Left hindlimb (tissue), 1 donor: ENCODE measurements at places on chromosomes 3 and 15.

DNA sequence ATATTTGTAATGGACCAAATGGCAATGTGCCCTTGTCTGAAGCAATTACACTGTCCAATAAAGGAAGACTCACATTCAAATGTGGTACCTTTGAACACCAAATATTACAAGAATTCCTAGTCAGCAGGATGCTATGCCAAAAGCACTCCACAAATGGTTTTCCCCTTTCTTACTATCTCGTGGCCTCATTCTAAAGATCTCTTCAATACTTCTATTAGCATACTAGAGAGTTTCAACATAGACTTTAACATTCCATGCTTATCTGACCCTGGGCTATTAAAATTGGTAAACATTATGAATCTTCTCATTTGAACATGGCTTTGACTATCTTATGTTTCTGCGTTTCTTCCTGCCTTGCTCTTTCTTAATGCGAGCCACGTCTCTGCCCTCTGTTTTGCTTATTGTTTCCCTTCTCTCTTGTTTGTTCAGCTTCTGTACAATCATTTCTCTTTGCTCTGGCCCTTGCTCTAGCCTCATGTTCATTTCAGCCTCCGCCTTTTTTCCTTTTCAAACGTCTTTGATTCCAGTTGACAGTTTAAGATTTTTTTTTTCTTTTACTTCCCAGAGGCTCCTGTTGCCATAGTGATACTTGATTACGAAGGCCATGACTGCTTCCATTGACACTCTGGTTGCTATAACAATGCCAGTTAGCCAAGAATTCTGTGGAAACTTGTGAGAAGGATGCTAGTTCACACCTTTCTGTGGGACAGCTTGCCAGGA is 49.5 kb upstream of the SLC9A9 start:
- DNase-seq, result no peak

DNA sequence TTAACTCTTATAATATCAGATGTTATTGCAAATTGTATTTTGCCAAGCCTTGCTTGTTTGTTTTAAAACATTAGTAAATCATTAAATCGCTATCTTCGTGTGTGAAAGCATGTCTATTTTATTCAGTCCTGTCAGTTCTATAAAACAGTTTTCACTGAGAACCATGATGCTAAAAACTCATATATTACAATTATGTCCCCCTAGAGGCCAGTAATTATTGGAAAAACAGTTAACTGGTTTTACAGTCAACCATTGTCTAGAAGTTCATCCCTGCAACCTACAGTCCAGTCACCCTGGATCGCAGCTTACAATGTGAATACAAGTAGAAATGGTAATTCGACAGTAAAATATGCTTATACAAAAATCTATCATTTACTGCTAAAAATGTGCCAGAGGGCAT is 311.5 kb upstream of the ROBO2 start:
- no peak for DNase-seq

DNA sequence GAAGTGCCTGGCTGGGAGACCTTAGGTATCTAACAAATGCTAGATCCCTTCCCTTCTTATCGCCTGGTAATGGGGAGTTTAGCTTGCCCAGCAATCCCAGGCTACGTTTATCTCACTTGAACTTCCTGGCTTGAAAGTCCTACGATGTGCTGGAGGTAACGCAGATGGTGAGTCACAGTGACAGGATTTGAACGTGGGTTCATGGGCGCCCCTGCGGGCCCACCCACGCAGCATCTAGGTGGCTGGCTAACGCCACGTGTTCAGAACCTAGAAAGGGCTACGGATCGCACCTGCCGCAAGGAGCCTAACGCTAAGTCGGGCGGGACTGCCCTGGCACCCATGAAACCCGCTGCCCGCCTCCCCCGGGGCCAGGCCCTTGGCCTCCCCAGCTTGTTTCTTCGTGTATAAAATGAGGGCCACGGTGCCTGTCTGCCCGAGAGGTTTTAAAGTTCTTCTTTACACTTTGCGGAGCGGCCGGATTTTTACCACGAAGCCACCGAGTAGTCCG is 600 bp upstream of the USP3 start:
- DNase-seq, result no peak

- DNase-seq, result no peak
Measured at GRCh38 chr3:141047168-141047567, 4.0 kb upstream of the SPSB4 start.

- no peak for DNase-seq
Measured at GRCh38 chr3:118187221-118187620, 847.4 kb downstream of the IGSF11 start.

DNA sequence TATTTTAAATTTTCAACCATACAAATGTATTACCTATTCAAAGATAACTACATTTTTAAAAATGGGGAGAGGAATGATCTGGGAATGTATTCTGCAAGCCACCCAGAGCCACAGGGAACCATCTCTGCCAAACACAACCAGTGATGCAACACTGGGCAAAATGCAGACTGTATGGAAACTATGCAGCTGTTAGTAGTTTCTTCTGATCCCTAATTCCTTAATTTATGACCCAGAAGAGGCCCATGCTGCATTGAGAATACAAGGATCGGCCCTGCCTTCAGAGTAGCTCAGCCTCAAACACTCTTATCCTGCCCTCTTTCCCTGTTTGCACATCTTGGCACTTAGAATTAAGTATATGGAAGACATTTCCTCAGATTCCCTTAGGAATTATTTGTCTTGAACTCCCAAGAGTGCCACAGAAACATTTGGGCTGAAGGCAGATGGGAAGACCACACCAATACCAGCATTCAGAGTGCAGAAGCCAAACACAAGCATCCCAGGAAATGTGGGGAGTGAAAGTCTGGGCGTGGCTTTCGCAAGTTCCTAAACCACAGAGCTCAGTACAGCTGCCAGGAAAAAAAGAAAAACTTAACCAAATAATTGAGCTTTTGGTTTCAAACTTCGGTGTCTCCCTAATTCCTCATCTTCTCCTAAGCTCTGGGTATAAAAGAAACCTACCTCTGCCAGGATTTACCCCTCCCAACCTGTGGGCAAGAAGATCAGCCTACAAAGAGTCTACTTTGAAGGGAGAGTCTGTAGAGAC is 5.3 kb downstream of the SNUPN start:
- peak; percentile 64 for DNase-seq

DNA sequence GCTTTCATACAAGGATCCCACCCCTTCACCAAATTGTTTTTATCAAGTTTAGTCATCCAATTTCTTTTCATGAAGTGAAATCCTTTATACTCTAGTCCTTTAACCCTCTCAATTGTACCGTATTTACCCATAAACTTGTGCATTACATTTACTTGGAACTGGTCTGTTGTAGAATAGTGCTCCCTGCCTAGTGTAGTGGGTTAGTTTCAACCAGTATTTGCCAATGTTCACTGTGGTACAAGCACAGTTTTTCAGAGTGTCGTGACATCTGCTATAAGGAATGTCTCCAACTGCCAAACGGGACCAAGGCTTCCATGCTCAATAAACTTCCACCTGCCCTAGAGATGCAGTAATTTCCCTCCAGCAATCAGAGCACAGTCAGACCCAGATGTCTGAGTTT is 211.9 kb downstream of the KCNAB1 start:
- DNase-seq, result no peak

DNA sequence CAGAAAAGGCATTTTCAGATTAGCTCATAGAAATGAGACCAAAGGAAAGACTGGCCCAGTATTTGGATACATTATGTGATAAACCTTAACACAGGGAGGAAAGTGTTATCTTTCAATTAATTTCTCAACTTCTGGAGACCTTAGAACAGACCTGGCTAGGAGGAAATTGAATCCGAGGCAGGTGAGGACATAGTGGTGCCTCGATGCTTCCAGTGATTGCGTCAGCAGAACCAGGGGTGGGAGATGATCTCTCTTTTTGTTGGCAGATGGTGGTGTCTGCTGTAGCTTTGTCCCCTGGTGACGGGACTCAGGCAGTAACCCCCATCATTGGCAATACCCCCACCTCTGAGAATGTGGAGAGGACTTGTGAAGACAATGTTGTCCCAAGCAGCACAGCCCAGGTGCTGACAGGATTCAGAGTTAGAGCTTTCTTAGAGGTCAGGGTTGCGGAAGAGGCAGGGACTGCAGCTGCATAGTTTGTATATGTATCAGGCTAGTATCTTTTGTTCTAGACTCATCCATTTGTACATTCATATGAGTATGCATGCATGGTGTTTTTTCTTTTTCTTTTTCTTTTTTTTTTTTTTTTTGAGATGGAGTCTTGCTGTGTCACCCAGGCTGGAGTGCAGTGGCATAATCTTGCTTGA is 27.9 kb upstream of the MUC20 start:
- DNase-seq, result no peak

DNA sequence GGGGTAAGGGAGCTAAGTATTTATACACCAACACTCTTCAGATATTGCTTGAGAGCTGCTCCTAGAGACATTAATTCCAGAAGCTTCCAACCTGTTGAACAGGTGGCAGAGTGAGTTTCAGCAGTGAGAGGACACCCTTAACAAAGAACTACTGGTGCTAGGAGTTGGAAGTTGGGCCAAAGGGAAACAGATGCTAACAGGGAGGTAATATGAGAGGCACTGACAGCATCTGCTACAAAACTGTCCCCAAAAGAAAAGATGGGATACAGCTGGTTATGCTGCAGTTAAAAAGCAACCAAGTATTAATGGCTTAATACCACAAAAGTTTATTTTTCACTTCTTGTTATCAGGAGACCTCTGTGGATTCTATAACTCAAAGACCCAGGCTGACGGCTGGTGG is 104.5 kb upstream of the SATB1 start:
- DNase-seq, result no peak

GRCh38 chr15:25718597-25718996 is 144.5 kb downstream of the ATP10A start:
- no peak for DNase-seq

GRCh38 chr3:129330409-129330808 is 51.7 kb downstream of the HMCES start:
- DNase-seq, result no peak

DNA sequence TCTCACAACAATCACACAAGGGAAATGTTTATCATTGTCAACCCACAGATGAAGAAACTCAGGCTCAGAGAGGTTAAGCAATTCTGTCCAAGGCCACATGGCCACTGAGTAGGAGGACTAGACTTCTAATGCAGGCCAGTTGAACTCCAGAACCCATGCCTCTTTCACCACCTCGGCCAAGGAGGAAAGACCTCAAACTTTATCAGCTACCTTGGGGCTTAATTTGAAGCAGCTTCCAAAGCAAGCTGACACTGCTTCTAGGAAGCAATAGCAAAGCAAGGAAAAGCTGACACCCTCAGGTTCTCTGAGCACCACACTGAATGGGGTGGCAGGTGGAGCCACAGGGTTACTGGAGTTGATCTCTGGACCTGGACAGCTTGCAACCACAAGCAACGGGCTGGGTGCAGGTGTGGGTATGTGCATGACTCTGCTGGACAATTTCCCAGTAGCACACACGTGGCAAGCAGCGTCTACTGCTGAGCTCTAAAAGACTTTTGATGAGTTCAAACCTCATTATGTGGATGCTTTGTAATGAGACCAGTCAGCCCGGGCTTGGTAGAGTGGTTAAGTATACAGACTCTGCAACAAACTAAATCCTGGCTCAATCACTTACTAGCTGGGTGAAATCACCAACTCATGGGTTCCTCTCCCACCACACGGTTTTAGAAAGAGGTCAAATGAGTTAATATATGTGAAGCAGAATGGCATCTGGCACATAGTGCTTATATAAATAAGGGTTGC is 23.1 kb downstream of the CCNL1 start:
- no peak for DNase-seq

GRCh38 chr15:101692801-101693598 is 31.3 kb downstream of the TARS3 start:
- DNase-seq, result no peak
